Bronchial smooth muscle cell (primary cell): ENCODE measurements at places on chromosomes 2 and 18. TPM values are rescaled to one million over a fixed set of nuclear protein-coding genes. Genes with fewer than 3 reads are reported as not detected.

TDRD15 gene
- not detected in 2 replicates for total RNA-seq

TRIM43 gene
- not detected in 2 replicates for total RNA-seq

SULT1C4 gene
- total RNA-seq: 0.16 TPM in 1 of 2 replicates, not detected in the other

FLACC1 gene
- total RNA-seq: 0.43 and 1.3 TPM in 2 replicates

DNAJC5G gene
- total RNA-seq: not detected in 2 replicates

MTA3 gene
- 23.7 and 27.7 TPM in 2 replicates for total RNA-seq

B4GALT6 gene
- total RNA-seq: 0.77 and 2.8 TPM in 2 replicates

PMAIP1 gene
- total RNA-seq: 2.4 and 8.5 TPM in 2 replicates

ABCG5 gene
- not detected in 2 replicates for total RNA-seq

XPO1 gene
- total RNA-seq: 154 and 179 TPM in 2 replicates

UCN gene
- total RNA-seq: 0.16 and 0.26 TPM in 2 replicates

MBD1 gene
- 54.4 and 62.3 TPM in 2 replicates for total RNA-seq

CYS1 gene
- 3.2 and 5.0 TPM in 2 replicates for total RNA-seq

EFR3B gene
- total RNA-seq: 0.26 and 0.47 TPM in 2 replicates

COLEC11 gene
- not detected in 2 replicates for total RNA-seq

TUBA4B gene
- total RNA-seq: under 0.01 TPM in 1 of 2 replicates, not detected in the other

ASB3 gene
- total RNA-seq: 28.4 and 33.1 TPM in 2 replicates

CAPN14 gene
- total RNA-seq: 0.16 and 0.17 TPM in 2 replicates

FAM124B gene
- total RNA-seq: under 0.01 and 0.16 TPM in 2 replicates
